ENCODE measurements at places on chromosomes 12 and 14.
A peak's percentile ranks its signal among the peaks of the same experiment; 100 is the strongest.

DNA sequence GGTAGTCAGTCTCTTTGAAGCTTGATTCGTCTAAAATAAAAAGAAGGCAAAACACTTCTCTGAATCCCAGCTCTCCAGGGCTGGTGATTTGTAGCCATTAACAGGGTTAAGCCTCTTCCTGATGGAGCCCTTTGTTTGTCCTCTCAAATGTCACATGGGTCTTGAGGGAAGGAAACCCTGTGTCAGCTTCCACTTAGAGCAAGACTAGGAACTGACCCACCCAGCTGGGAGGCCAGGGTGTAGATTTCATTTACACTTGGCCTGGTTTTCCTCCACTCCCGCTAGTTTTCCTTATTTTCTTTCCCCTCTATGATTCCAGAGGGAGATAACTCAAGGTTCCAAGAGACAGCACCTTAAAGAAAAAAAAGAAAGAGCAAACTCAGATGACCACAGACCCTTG lies 230.5 kb upstream of the EGLN3 start:
- H3K27ac ChIP-seq: no peak overlapping the region
- no peaks in the 10 kb centered on the region for H3K4me1 ChIP-seq
- H3K27me3 ChIP-seq: no peaks in the 10 kb centered on the region
- DNase-seq: no peak
- no peaks in the 10 kb centered on the region for H3K36me3 ChIP-seq

- no peak for DNase-seq
- no peaks in the 10 kb centered on the region for H3K36me3 ChIP-seq
- no peaks in the 10 kb centered on the region for H3K27me3 ChIP-seq
- no peak overlapping the region for H3K4me3 ChIP-seq
- H3K4me1 ChIP-seq: no peaks in the 10 kb centered on the region
Observed at GRCh38 chr12:18632848-18633247, 105.0 kb downstream of the PLCZ1 start.

- no peak overlapping the region for H3K4me3 ChIP-seq
- H3K4me1 ChIP-seq: peaks cover 11% of the 10 kb centered on the region
- DNase-seq: no peak
- no peaks in the 10 kb centered on the region for H3K27me3 ChIP-seq
Observed at GRCh38 chr12:107025671-107026070, 38.7 kb upstream of the MTERF2 start.

DNA sequence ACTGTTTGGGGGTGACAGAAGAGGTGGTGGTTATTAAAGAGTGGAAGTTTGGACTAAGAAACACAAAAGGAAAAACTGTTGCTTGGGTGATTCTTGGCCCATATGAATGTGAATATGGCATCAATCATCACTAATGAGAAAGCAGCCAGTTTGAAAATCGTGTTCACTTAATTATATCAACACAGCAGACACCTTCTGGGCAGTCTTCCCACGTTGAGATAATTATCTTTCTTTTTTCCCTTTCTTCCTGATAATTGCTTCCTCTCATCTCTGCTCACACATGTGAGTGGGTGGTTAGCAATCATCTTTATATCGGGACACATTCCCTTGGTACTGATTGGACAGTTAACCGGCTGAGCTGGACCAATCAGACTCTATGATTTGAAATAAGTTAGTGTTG lies 539.7 kb downstream of the AACS start:
- no peak for DNase-seq
- H3K27me3 ChIP-seq: no peaks in the 10 kb centered on the region
- H3K27ac ChIP-seq: no peak overlapping the region
- no peaks in the 10 kb centered on the region for H3K36me3 ChIP-seq
- no peak overlapping the region for H3K4me3 ChIP-seq

GRCh38 chr12:53352331-53353256 lies 16.4 kb upstream of the SP7 start:
- no peak overlapping the region for H3K27ac ChIP-seq
- no peaks in the 10 kb centered on the region for H3K27me3 ChIP-seq
- no peak overlapping the region for H3K4me3 ChIP-seq
- H3K4me1 ChIP-seq: no peaks in the 10 kb centered on the region
- peak; percentile 82 for DNase-seq

DNA sequence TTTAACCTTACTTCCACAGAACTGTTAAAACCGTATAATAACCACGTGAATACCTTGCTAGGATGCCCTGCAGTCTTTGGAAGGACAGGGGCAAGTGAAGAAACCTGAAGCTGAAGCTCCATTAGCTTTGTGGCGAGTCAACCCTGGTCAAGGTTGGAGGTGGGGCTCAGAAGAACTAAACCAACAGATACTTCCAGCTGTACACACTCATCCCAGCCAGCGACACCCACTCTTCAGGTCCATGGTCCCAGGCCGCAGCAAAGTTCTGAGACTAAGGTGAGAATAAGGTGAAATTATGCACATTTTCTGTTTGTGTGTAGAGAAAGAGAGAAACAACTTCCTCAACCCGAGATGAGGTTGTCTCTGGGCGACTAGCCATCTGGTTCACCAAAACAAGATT lies 77.6 kb downstream of the NTF3 start:
- no peaks in the 10 kb centered on the region for H3K36me3 ChIP-seq
- DNase-seq: no peak
- no peaks in the 10 kb centered on the region for H3K4me1 ChIP-seq

DNA sequence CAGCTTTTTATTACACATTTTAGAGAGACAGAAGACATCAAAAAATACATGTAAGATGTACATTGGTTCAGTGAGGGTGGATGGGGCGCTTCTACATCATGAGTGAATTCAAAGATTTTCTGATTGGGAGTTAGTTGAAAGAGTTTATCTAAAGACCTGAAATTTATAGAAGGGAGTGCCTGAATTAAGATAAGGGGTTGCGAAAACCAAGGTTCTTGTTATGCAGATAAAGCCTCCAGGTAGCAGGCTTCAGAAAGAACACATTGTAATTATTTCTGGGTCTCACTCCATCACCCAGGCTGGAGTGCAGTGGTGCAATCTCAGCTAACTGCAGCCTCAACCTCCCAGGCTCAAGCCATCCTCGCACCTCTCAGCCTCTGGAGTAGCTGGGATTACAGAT lies 26.2 kb upstream of the TMPO start:
- no peak overlapping the region for H3K4me3 ChIP-seq
- H3K27ac ChIP-seq: no peak overlapping the region
- DNase-seq: no peak
- no peaks in the 10 kb centered on the region for H3K36me3 ChIP-seq

DNA sequence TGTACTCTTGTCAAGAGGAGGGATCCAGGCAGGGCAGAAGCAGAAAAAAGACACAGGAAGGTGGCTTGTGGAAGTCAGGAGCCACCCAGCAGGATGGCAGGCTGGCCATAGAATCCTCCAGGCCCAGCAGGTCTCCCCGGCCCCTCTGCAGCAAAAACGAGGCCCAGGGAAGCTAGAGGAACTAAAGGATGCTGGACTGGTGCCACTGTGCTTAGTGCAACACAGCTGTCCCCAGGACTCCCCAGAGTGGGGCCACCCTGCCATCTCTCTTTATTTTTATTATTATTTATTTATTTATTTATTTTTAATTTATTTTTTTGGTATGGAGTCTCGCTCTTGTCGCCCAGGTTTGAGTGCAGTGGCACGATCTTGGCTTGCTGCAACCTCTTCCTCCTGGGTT lies 54.1 kb downstream of the PITPNM2 start:
- peak overlapping the region; percentile 32 for H3K27ac ChIP-seq
- DNase-seq: no peak
- peaks cover 55% of the 10 kb centered on the region for H3K36me3 ChIP-seq
- H3K27me3 ChIP-seq: no peaks in the 10 kb centered on the region
- no peak overlapping the region for H3K4me3 ChIP-seq
- H3K4me1 ChIP-seq: peaks cover 100% of the 10 kb centered on the region

DNA sequence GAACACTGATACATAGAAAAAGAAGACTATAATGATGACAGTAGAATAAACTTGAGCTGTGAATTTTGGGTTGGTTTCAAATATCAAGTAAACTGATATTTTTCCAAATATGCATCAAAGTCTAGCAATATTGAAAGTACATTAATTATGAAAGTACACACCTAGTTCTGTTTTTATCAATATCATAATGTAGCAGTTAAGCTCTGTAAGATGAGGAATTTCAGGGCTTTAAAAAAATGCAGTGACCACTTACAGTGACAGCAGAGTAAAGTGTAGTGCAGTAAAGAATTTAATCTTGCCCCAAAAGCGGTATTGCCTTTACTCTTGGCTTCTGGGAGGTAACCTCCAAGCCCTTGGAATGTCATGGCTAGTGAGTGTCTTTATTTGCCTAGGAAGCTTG lies 102.9 kb upstream of the ABCD2 start:
- no peaks in the 10 kb centered on the region for H3K4me1 ChIP-seq
- no peak overlapping the region for H3K27ac ChIP-seq
- no peaks in the 10 kb centered on the region for H3K36me3 ChIP-seq
- DNase-seq: no peak
- no peak overlapping the region for H3K4me3 ChIP-seq

DNA sequence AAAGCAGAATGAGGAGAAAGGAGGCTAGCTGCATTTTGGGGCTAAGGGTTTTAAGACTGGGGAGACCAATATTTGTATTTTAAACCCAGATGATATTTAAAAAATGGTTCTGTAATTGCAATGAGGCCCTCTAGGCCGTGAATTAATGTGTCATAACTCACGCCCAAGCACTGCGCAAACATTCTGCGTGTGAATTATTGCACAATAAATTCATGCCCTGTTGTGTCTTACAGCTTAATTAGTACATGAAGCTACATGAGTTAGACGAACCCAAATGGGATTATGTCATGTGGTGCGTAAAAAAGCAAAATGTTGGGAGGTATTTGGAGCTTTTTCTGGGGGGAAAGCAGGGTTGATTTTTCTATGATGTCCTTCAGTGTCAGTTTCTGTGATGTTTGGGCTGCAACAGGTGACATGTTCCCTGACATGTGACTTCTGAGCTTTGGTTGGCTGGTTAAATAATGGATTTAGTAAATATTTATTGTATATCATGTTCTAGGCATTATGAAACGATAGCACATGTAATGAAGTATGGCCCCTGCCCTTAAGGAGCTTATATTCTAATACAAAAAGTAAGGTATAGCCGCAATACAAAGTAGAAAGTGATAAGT lies 30.4 kb upstream of the CISTR start:
- H3K27me3 ChIP-seq: peaks cover 37% of the 10 kb centered on the region
- no peak for DNase-seq
- H3K36me3 ChIP-seq: no peaks in the 10 kb centered on the region

- H3K4me1 ChIP-seq: peaks cover 49% of the 10 kb centered on the region
- H3K27ac ChIP-seq: peak overlapping the region; percentile 96
- peak overlapping the region; percentile 69 for H3K4me3 ChIP-seq
- H3K27me3 ChIP-seq: no peaks in the 10 kb centered on the region
Observed at GRCh38 chr14:68791902-68792677, 777 bp downstream of the ZFP36L1 start.

DNA sequence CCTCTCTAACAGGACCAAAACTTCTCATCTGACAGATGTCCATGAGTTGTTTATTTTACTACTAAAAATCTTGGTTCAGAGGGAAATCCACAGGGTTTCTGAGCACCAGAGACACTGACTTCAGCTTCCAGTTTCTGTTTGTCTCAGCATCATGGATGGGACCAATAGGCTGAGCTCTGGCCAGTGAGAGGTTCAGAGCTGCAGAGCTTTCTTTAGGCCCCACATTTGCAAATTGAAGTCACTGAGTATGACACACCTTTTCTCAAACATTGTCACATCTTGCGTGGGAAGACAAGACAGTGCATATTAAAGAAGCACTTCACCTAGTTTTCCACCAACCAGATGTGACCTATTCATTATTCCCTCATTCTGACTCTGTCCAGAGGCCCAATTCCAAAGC lies 45.2 kb downstream of the RDH12 start:
- H3K4me3 ChIP-seq: no peak overlapping the region
- H3K27ac ChIP-seq: no peak overlapping the region
- no peaks in the 10 kb centered on the region for H3K27me3 ChIP-seq
- DNase-seq: no peak
- no peaks in the 10 kb centered on the region for H3K4me1 ChIP-seq

DNA sequence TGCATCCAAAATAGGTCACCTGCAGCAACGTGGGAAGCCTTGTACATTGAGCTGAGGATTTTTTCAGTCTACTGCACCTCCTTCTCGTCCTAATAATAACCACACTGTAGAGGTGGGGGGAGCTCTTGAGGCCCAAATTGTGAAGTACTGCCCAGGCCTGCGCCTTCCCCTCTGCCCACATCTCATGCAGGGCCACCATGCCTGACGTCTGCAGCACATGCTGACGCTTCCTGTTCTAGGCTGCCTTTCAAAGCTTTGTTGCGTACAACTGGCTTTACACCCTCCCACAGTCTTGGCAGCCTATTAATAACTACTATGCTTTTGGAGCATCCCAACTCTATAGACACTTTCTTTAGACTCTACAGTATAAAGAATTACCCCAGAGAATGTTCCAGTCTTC lies 26.5 kb upstream of the TTC7B start:
- H3K4me3 ChIP-seq: no peak overlapping the region
- H3K27me3 ChIP-seq: no peaks in the 10 kb centered on the region
- H3K36me3 ChIP-seq: no peaks in the 10 kb centered on the region

GRCh38 chr14:90379106-90379505 lies 17.7 kb upstream of the CALM1 start:
- DNase-seq: no peak
- H3K36me3 ChIP-seq: no peaks in the 10 kb centered on the region
- H3K4me1 ChIP-seq: peaks cover 8% of the 10 kb centered on the region
- H3K4me3 ChIP-seq: no peak overlapping the region
- H3K27ac ChIP-seq: no peak overlapping the region
- no peaks in the 10 kb centered on the region for H3K27me3 ChIP-seq

DNA sequence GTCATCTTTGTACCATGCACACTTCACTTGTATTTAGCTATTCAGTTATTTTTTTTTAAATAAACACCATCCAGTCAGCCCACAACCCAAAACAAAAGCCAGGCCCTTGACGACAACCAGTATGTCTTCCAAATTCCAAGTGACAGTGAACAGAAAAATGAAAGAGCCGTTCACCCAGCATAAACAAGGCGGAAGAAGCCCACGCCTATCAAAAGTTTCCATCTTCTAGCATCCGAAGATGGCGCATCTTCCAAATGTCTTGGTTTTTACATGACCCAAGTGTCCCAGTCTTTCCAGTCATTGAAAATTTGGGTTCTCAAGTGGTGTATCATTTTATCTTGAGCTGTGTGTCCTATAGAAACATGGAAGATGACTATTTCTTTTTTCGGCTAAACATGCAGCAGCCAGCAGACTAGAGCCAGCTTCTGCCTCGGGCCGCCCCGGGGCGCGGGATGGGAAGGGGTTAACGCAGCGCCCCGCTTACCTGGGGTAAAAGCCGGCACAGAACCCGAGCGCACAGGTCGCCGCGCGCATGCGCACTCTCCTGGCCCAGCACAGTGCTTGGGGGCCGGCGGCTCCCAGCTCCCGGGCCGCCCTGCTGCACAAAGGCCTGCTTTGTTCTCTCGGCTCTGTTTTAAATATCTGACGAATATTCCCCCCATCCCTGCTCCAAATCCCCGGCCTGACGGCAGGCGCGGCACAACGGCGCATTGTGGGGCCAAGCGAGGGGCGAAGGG lies 164.8 kb downstream of the ZFP36L1 start:
- peak overlapping the region; percentile 6 for H3K27ac ChIP-seq
- peak overlapping the region; percentile 14 for H3K4me3 ChIP-seq
- H3K27me3 ChIP-seq: peaks cover 15% of the 10 kb centered on the region

DNA sequence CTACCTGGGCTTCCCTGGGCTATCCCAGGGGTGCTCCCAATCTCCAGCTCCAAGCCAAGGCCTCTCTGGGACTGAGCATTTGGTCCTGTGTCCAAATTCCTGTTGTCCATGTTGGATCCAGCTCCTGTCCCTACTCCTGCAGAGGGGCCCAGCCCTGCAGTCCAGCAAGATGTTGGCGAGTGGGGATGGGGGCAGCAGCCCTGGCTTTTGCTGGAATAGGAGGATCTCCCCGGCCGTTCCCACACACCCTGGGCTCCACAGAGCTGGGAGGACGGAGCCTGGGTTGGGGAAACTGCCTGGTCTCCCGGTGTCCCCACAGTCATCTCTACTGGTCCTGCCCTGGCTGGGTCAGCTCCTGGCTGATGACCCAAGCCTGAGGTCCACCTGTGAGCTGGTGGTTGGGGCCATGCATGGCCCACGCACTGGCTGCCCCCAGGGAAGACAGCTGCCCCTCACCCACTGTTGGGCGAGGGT lies 219.6 kb upstream of the C14orf180 start:
- DNase-seq: no peak
- no peaks in the 10 kb centered on the region for H3K4me1 ChIP-seq

Data from thymus (tissue), 14 donors.